ENCODE measurements at places on chromosomes 13 and 19.

DNA sequence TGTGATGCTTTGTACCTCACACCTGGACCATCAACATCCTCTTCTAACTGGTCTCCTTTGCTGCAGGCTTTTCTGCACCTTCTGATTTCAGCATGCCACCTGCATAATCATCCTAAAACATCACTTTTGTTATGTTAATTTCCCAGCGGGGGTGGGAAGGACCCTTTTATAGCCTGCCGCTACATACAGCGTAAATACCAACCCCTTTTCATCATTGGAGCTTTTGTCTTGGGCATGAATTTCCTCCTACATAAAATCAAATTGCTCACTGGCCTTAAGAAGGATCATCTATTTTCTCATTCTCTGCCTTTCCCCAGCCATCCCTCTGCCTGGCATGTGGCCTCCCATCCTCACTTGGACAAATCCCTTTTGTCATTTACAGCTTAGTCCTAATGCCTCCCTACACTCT is 124.7 kb downstream of the RBM26 start:
- no peak for DNase-seq

- DNase-seq, result no peak
Observed at GRCh38 chr19:3670796-3671679, 29.2 kb downstream of the PIP5K1C start.

- no peak for DNase-seq
Observed at GRCh38 chr13:38914070-38914469, 76.6 kb downstream of the STOML3 start.

DNA sequence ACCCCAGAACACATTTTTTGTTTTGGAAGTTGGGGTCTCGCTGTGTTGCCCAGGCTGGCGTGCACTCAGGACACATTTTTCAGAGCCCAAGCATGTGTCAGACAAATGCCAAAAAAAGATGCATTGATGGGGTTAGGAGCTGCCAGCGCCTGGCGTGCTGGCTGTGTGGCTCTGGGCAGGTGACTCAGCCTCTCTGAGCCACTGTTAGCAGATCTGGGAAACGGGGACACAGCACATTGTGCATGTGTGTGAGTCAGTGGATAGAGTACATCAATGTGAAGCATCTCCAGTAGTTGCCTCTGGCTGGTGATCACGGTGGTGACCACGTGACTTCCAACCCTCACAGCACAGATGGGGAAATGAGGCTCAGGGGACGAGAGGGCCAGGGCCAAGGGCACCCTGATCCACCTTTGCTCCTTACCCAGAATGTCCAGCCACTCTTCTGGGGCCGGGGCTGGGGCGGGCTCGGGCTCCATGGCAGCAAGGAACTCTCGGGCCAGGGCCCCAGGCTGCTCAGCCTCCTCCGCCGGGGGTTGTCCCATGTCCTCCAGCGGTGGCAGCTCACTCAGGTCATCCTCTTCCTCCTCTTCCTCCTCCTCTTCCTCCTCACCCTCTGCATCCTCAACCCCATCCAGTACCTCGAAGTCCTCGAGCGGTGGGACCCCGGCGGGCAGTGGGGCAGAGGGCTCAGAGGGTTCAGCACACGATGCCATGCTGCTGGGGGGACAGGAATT is 1.9 kb downstream of the FKBP8 start:
- DNase-seq, result no peak

DNA sequence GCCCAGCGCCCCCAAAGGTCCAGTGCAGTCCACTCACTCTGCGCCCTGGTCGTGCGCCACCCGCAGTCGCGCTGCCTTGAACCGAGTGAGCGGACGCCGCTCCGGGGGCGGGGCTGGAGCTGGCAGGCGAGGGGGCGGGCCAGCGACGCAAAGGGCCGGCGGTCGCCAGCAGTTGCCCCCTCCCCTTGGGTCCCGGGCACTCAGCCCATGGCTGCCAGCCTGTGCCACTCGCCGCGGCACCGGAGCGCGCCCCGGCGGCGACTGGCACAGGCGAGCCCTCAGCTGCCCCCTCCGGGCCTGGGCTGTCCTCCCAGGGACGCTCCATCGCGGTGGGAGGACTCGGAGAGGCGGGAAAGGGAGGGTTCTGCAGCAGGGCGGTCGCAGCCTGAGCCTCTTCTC is at the start of gene S1PR5:
Gene S1PR5, minus strand, starts transcription at position 87 of the 399 bp plus-strand sequence. CDS start 2,436 bp downstream, outside the sequence.
- DNase-seq, result no peak

DNA sequence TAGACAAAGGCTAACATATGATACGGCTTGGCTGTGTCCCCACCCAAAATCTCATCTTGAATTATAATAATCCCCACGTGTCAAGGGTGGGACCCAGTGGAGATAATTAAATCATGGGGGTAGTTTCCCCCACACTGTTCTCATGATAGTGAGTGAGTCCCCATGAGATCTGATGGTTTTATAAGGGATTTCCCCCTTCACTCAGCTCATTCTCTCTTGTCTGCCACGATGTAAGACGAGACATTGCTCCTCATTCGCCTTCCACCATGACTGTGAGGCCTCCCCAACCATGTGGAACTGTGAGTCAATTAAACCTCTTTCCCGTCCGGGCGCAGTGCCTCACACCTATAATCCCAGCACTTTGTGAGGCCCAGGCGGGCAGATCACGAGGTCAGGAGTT is 143.5 kb downstream of the RXFP2 start:
- no peak for DNase-seq

GRCh38 chr13:50340551-50341287 is 325.5 kb downstream of the KCNRG start:
- DNase-seq, result no peak

- DNase-seq, result no peak
Observed at GRCh38 chr13:44112700-44113329, 233.1 kb downstream of the LACC1 start.

DNA sequence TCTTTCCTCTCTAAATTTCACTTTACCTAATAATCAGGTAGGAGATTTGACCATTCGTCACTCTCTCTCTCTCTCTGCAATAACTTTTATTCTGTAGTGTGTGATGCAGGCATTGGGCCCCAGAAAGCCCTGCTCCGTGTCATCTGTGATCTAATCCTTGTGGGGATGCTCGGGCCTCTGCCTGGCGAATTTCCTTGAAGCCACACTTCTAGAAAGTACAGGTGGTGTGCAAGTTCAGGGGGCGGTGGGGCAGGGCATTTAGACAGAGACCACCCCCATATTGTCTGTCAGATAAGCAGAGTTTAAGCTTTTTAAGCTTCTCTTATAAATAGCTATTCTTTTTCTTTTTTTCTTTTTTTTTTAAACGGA is 53.4 kb upstream of the GPR12 start:
- no peak for DNase-seq

DNA sequence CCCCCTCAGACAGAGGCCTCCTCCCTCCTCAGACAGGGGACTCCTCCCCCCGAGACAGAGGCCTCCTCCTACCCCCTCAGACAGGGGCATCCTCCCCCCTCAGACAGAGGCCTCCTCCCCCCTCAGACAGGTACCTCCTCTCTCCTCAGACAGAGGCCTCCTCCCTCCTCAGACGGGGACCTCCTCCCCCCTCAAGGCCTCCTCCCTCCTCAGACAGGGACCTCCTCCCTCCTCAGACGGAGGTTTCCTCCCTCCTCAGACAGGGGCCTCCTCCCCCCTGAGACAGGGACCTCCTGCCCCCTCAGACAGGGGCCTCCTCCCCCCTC is 13.9 kb downstream of the C3 start:
- DNase-seq, result no peak

GRCh38 chr19:18118420-18119012 is 20.9 kb downstream of the MAST3 start:
- DNase-seq, result no peak

- DNase-seq, result no peak
Observed at GRCh38 chr13:74093691-74094090, 40.5 kb downstream of the KLF12 start.

GRCh38 chr19:15869109-15869555 is 28.7 kb downstream of the CYP4F2 start:
- DNase-seq, result peak; percentile 15

DNA sequence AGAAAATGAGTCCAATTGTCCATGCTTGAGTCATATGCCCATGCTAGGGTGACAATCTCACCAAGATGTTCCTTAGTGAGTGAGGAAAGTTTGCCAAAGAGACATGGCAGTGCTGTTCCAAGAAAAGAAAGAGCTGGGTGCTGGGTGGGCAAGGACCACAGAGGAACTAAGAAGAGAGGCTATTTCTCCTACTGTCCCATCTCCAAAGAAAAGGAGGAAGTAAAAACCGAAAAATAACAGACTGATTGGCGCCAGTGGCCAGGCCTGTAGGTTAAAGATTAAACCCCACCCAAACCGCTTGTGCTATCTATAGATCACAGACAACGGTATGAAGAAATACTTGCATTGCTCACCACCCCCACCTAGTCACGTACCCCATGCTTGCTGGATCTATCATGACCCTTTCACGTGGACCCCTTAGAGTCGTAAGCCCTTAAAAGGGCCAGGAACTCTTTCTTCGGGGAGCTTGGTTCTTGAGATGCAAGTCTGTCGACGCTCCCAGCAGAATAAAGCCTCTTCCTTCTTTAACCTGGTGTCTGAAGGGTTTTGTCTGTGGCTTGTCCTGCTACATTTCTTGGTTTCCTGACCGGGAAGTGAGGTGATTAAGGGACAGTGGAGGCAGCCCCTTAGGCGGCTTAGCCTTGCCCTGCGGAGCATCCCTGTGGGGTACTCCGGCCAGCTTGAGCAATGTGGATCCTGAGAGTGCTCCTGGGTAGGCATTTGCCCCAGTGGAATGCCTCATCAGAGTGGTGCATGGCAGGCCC is 606.5 kb downstream of the UQCRFS1 start:
- no peak for DNase-seq

- DNase-seq, result no peak
Observed at GRCh38 chr13:91401920-91402319, 3.5 kb downstream of the GPC5 start.

GRCh38 chr13:36082396-36082795 is 48.8 kb downstream of the DCLK1 start:
- no peak for DNase-seq

DNA sequence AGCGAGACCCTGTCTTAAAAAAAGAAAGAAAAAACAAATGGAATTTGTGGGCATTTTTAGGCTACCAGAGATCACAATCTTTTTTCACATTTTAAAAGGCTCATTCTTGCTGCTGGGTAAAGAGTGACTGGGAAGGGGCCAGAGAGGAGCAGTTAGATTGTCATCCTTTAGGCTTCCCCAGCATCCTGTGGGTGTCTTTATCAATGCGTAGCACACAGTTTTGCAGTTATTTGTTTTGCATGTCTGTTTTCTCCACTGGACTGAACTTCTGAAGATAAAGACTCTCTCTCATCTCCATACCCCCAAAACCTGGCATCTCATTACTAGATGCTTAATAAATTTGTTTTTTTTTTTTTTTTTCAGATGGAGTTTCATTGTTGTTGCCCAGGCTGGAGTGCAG is 2.1 kb upstream of the UTP14C start:
- no peak for DNase-seq

DNA sequence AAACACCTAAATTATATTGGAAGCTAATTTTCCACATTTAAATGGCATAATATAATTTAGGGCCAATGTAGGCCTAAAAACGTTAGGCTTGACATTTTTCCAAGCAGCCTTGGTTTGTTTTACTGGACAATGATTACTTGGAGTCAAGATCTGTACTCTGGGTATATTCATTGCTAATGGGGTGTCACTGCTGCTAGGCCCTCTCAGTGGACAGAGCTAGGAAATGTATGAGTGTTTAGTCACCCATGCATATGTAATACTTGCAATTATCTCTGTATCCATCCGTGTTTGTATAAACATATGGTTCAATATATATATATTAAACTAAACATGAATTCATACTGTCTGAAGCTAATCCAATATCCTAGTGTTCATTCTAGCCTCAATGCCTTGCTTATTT is 598.1 kb downstream of the DCT start:
- no peak for DNase-seq

DNA sequence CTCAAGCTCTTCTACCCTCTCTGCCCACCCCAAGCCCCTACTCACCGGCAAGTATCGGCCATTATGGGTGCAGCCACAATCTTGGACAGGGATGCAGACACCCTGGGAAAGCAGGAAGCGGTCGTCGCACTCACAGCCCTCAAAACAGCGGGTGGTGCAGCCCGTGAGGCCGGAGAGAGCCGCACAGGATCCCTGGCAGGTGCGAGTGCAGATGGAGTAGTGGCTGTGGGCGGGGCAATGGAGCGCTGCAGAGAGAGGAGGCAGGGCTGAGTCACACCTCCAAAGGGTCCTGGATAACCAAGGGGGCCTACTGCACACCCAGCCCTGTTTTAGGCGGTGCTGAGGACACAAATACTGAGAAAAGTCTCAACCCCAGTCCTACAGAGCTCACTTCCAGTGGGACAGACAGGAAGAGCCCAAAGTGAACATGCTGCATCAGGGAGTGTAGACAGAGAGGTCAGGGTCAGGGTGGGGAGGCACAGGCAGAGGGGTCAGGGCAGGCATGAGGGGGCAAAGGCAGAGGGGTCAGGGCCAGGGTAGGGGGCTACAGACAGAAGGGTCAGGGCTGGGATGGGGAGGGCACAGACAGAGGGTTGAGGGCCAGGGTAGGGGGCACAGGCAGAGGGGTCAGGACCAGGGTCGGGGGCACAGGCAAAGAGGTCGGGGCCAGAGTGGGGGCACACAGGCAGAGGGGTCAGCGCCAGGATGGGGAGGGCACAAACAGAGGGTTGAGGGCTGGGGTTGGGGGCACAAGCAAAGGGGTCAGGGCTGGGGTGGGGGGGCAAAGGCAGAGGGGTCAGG is 24.2 kb upstream of the FBL start:
- DNase-seq, result no peak

GRCh38 chr19:8030960-8031359 is 21.6 kb upstream of the CCL25 start:
- no peak for DNase-seq

DNA sequence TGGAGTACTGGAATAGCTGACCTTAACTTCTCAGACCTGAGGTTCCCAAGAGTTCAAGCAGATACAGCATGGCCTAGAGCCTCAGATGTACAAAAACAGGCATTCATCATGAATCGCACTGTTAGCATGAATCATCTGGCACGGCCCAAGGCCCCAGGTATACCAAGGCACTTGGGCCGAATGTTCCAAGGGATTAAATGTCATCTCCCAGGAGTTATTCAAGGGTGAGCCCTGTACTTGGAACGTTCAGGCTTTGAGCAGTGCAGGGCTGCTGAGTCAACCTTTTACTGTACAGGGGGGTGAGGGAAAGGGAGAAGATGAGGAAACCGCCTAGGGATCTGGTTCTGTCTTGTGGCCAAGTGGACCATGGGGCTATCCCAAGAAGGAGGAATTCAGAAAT is 6.3 kb downstream of the KLK3 start:
- no peak for DNase-seq

DNA sequence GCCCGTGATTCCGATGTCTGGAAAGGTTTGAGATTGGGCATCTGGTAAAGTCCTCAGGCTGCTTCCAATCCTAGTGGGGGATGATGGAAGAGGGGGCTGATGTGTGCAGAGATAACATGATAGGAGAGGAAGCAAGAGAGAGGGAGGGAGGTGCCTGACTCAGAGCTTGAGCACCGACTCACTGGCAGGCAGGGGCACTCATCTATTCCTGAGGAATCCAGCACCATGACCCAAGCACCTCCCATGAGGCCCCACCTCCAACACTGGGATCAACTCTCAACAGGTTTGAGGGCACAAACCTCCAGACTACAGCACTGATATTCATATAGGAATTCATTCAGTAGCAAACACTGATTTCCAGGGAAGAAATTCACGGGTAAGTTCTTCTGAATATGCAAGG is 5.6 kb upstream of the SIGLEC9 start:
- DNase-seq, result no peak

GRCh38 chr19:38499532-38499931 is 66.0 kb downstream of the RYR1 start:
- no peak for DNase-seq

All from stimulated activated CD4-positive, alpha-beta T cell treated with anti-CD3 and anti-CD28 coated beads, Interleukin-15, amount 100 ng/mL, for 1 hour (primary cell).